Small intestine (tissue), 16 donors: ENCODE measurements at places on chromosomes 3 and 15.

GRCh38 chr3:106566277-106566676 lies 697.5 kb upstream of the CBLB start:
- no peak for DNase-seq
- H3K4me3 ChIP-seq: no peak overlapping the region
- no peak overlapping the region for H3K27ac ChIP-seq

DNA sequence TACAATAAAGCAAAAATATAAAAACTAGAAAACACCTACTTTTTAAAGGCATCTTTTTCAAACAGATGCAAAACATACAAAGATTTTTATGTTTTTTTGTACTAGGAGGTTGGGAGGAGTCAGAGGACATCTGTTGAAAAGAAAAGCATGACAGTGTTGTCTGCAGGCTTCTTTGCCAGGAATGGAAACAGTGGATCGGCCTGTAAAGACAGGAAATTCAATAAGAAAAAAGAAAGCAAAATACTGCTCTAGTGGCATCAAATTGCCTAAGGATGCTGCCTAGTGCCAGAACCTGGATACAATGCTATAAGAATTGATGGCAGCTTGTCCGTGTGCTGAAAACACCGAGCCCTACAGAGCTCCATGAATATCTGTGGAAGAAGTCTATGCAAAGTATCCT lies 69.9 kb downstream of the TBC1D5 start:
- DNase-seq: no peak
- no peaks in the 10 kb centered on the region for H3K4me1 ChIP-seq
- no peak overlapping the region for H3K27ac ChIP-seq
- no peak overlapping the region for H3K4me3 ChIP-seq

DNA sequence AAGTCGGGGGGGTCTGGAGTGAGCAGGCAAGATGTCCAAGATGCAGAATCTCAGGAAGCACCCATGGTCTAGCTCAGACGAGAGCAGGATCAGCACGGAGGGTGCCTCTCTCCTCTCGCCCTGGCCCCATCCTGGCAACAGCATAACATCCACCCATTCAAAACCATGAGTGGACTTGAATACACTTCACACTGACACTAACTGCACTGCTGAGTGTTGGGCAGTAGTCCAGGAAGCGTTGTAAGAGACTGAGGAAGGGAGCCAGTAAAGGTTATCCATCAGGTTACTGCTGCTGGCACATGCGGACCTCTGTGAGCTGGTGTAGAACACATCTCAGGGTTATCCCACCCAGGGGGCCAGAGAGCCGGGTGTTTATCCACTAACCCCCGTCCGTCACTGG lies 131.0 kb upstream of the TOPAZ1 start:
- peaks cover 6% of the 10 kb centered on the region for H3K36me3 ChIP-seq
- no peak overlapping the region for H3K27ac ChIP-seq

GRCh38 chr3:52532838-52533622 lies 627 bp downstream of the NT5DC2 start:
- peaks cover 3% of the 10 kb centered on the region for H3K4me1 ChIP-seq
- no peaks in the 10 kb centered on the region for H3K27me3 ChIP-seq
- peaks cover 27% of the 10 kb centered on the region for H3K36me3 ChIP-seq
- peak; percentile 61 for DNase-seq
- peak overlapping the region; percentile 57 for H3K4me3 ChIP-seq
- H3K27ac ChIP-seq: no peak overlapping the region

DNA sequence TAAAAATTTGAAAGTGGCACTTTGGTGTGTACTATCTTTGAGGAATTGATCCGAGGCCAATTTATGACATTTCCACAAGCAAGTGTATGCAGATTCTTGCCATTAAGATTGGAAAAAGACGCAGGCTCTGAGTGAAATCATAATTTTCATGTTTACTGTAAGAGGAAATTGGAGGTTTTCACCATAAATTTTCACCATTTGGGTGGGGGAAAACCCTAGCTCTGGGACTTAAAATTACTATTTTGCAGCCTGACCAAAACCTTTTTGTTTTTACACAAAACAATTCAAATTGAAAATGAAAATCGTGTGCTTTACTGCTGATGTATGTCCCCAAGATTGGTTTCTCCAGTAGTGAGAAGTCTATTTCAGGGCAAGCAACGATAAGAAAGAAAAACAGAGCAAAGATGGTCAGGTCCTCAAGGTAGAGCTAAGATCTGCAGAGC lies 282.6 kb downstream of the FOXP1 start:
- no peaks in the 10 kb centered on the region for H3K27me3 ChIP-seq
- H3K4me3 ChIP-seq: no peak overlapping the region
- no peak overlapping the region for H3K27ac ChIP-seq
- no peak for DNase-seq

DNA sequence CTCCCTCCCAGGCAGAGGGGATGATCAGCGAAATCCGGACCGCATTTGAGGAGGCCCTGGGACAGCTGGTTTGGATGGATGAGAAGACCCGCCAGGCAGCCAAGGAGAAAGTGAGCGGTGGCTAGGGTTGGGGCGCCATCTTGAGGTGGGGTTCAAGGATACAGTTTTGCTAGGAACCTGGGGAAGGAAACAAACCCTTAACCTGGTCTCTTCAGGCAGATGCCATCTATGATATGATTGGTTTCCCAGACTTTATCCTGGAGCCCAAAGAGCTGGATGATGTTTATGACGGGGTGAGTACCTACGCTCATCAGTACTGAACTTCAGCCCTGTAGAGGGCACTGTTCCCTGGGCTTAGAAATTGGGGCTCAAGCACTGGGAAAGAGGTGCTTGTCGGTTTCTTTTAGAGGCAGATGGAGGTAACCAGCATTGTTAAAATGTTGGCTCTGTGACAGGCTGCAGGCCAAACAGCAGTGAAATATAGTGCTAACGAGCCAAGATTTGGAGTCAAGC lies 9.6 kb upstream of the PSMD2 start:
- DNase-seq: peak; percentile 47
- H3K27me3 ChIP-seq: peaks cover 5% of the 10 kb centered on the region
- H3K4me3 ChIP-seq: no peak overlapping the region
- no peaks in the 10 kb centered on the region for H3K4me1 ChIP-seq
- H3K27ac ChIP-seq: no peak overlapping the region

- DNase-seq: no peak
- no peak overlapping the region for H3K27ac ChIP-seq
- no peaks in the 10 kb centered on the region for H3K36me3 ChIP-seq
- no peaks in the 10 kb centered on the region for H3K27me3 ChIP-seq
These were observed 140.4 kb downstream of the CHDH start for GRCh38 chr3:53705774-53706173.

- DNase-seq: no peak
- peaks cover 2% of the 10 kb centered on the region for H3K4me1 ChIP-seq
- H3K36me3 ChIP-seq: no peaks in the 10 kb centered on the region
- no peak overlapping the region for H3K4me3 ChIP-seq
- H3K27ac ChIP-seq: no peak overlapping the region
These were observed 25.0 kb downstream of the MIX23 start for GRCh38 chr3:122357828-122358702.

- no peaks in the 10 kb centered on the region for H3K27me3 ChIP-seq
- no peak overlapping the region for H3K27ac ChIP-seq
- H3K4me3 ChIP-seq: no peak overlapping the region
- H3K4me1 ChIP-seq: no peaks in the 10 kb centered on the region
These were observed 42.1 kb downstream of the SPATA16 start for GRCh38 chr3:173098959-173099358.
